Stomach (tissue), 19 donors: ENCODE measurements at places on chromosomes 1 and 21.
A peak's percentile ranks its signal among the peaks of the same experiment; 100 is the strongest.

- DNase-seq, result no peak
Observed at GRCh38 chr1:165907256-165907857, 79.9 kb downstream of the UCK2 start.

- DNase-seq, result no peak
Observed at GRCh38 chr1:206680279-206680678, 4.4 kb upstream of the MAPKAPK2 start.

DNA sequence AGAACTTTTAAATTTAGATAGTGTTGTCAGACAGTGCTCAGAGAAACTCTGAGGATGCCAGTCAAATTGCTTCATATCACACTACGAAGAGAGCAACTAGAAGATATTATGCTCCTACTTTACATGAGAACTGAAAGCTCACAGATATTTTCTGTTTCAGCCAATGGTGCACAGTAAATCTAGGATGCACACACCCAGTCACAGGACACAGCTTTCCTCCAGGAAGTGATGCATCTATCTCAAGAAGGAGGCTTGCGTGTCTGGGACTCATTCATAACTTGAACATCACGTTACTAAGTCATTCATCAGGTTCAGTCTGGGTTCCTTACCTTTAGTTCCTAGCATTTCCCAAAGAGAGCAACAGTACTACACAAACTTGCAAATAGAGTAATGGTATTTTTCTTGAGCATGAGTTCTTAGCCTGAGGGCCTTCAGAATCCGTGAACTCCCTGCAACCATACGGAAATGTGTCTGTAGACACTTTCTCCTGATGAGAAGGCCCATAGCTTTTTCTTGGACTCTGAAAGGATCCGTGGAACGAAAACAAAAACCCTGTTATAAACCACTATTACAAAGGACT lies 12.2 kb downstream of the ZNF697 start:
- DNase-seq, result no peak

GRCh38 chr1:165842023-165842670 lies 14.7 kb downstream of the UCK2 start:
- no peak for DNase-seq

GRCh38 chr1:185156288-185156853 lies 382 bp downstream of the TRMT1L start:
- peak; percentile 39 for DNase-seq
